ENCODE measurements at places on chromosomes 2 and 18. TPM values are rescaled to one million over a fixed set of nuclear protein-coding genes. Genes with fewer than 3 reads are reported as not detected.
A peak's percentile ranks its signal among the peaks of the same experiment; 100 is the strongest.

The SPR gene
- 13.0 TPM for total RNA-seq

The C2orf80 gene
- total RNA-seq: 0.39 TPM

The RSAD2 gene
- not detected for total RNA-seq

The TUBB8B gene
- total RNA-seq: 1.2 TPM

The MERTK gene
- 7.3 TPM for total RNA-seq

The TUBA3E gene
- 0.18 TPM for total RNA-seq

The ZNF516 gene
- total RNA-seq: 50.1 TPM

- H3K27ac ChIP-seq: no peak overlapping the region
- H3K27me3 ChIP-seq: peaks cover 16% of the 10 kb centered on the region
- DNase-seq: peak; percentile 23
- no peaks in the 10 kb centered on the region for H3K36me3 ChIP-seq
- peaks cover 14% of the 10 kb centered on the region for H3K4me1 ChIP-seq
Observed at GRCh38 chr18:79507076-79507545, 111.4 kb downstream of the NFATC1 start.

DNA sequence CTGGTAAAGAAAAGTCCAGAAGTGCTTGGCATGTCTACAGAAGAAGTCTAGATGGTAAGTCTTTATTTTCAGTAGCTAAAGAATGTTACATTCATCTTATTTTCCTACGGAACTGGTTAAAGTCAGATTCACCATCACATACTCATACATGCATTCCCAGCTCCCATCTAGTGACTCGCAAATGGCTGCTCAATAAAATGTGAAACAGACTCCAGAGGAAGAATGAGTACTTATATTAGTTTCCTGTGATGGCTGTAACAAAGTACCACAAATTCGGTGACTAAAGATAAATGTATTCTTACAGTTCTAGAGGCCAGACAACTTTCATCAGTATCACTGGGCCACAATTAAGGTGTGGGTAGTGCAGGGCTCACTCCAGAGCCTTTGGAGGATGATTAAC lies 797.2 kb downstream of the SATB2 start:
- no peak for DNase-seq
- no peaks in the 10 kb centered on the region for H3K4me1 ChIP-seq
- no peak overlapping the region for H3K4me3 ChIP-seq
- H3K27ac ChIP-seq: no peak overlapping the region

- peaks cover 16% of the 10 kb centered on the region for H3K36me3 ChIP-seq
- H3K4me3 ChIP-seq: no peak overlapping the region
- H3K27ac ChIP-seq: no peak overlapping the region
- DNase-seq: no peak
- no peaks in the 10 kb centered on the region for H3K4me1 ChIP-seq
Observed at GRCh38 chr2:38866773-38867443, 8.8 kb downstream of the DHX57 start.

DNA sequence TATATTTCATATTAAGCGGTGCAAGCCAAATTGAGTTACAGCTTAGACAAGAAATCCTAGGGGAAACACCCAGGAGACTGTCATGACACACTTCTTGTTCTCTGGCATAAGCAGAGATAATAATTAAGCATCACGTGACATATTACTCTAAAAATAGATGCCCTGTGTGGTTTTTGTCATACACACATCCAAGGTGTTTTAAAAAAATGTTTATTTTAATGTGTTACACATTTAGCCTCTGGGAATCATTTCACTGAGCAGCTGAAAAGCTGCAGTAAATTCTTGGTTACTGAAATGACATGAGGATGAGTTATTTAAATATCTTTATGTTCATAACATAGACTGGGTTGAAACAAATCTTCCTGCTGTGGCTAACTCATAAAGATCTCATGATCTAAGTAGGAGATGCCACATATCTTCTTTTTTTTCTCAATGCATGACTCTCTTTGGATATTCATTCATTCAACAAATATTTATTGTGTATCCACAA lies 38.0 kb upstream of the ERMN start:
- H3K4me3 ChIP-seq: no peak overlapping the region
- no peaks in the 10 kb centered on the region for H3K27me3 ChIP-seq

DNA sequence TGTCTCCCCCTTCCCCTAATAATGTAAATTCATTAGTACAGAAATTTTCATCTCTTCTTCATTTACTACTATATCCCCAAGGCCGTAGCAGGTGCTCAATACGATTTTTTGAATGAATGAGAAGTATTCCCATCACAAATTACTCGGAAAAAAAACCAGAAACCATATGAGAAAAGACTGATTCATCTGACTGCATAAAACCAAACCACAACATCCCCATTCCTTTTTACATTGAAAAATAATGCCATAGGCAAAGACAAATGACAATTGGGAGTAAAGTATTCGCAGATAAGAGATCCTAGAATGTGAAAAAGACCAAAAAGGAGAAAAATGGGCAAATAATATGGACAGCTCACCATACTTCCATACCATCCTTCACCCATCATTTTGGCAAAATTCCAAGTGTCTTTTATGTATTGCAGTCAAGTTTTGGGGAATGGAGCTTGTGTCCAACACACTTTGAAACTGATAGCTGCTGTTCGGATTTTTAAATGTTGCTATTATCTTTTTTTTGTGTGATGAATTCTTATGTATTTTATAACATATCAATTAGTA lies 1.5 kb downstream of the ZC3H8 start:
- DNase-seq: no peak
- H3K4me1 ChIP-seq: peaks cover 8% of the 10 kb centered on the region

DNA sequence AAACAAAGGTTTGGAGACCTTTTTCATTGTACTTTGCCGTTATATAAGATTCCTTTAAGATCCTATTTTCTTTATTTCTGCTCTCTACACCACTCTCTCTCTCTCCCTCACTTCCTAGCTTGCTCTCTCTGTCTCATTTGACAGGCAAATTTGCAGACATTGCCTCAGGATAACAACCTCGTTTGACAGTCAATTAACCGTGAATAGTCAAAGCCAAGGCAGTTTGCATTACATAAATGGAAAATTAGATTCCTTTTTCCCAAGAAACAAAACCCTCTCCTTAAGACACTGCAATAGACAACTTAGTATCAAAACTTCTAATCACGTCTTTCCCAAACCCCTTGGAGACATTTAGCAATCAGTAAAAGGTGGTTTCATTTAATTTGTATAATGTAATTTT lies 7.4 kb downstream of the SKOR2 start:
- no peak overlapping the region for H3K4me3 ChIP-seq
- peaks cover 51% of the 10 kb centered on the region for H3K4me1 ChIP-seq
- H3K27ac ChIP-seq: no peak overlapping the region
- peaks cover 30% of the 10 kb centered on the region for H3K27me3 ChIP-seq
- peaks cover 6% of the 10 kb centered on the region for H3K36me3 ChIP-seq

DNA sequence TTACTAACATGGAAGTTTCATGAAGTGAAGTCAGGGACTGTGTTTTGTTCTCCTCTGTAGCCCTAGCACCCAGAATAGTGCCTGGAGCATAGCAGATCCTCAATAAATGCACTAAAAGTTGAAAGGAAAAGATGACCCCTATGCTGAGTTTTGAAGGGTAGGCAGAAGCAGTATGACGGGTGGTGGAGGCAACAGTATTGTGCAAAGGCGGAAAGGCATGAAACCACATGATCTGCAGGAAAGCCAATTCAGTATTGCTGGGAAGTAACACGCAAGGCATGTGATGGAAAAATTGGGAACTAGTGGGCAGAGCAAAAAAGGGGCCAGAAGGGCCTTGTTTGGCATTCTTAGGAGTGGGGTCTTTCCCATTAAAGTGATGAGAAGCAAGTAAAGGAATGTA lies 23.1 kb downstream of the DTNB start:
- H3K27ac ChIP-seq: peak overlapping the region; percentile 10
- no peaks in the 10 kb centered on the region for H3K27me3 ChIP-seq
- peaks cover 7% of the 10 kb centered on the region for H3K36me3 ChIP-seq
- no peak for DNase-seq
- H3K4me1 ChIP-seq: no peaks in the 10 kb centered on the region
- no peak overlapping the region for H3K4me3 ChIP-seq

DNA sequence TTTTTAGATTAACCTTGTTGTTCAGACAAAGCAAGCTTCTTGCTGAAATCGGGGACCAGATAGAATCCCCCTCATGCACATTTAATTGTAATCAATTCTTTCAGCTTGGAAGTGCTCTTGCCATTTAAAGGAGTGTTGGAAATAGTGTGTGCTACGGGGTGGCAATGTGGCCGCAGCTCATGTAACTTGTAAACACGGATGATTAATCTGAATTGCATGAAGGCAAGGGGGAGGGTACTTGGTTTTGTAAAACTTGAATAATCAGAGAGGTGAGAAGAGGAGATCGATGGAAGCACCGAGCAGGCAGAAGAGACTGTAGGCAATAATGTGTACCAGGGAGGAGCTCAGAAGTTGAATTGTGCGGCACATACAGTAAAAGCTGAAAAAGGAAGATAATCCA lies 273.5 kb downstream of the PTGR3 start:
- no peaks in the 10 kb centered on the region for H3K36me3 ChIP-seq
- no peak overlapping the region for H3K4me3 ChIP-seq
- peaks cover 19% of the 10 kb centered on the region for H3K4me1 ChIP-seq
- H3K27me3 ChIP-seq: no peaks in the 10 kb centered on the region
- peak overlapping the region; percentile 20 for H3K27ac ChIP-seq
- no peak for DNase-seq

- H3K36me3 ChIP-seq: no peaks in the 10 kb centered on the region
- no peak for DNase-seq
- no peak overlapping the region for H3K4me3 ChIP-seq
- H3K27me3 ChIP-seq: no peaks in the 10 kb centered on the region
- no peak overlapping the region for H3K27ac ChIP-seq
Observed at GRCh38 chr2:16266571-16266970, 326.2 kb downstream of the MYCN start.

GRCh38 chr2:156329927-156330726 lies 2.4 kb downstream of the NR4A2 start:
- no peak for DNase-seq
- H3K36me3 ChIP-seq: no peaks in the 10 kb centered on the region
- H3K4me1 ChIP-seq: peaks cover 71% of the 10 kb centered on the region
- H3K27ac ChIP-seq: no peak overlapping the region

DNA sequence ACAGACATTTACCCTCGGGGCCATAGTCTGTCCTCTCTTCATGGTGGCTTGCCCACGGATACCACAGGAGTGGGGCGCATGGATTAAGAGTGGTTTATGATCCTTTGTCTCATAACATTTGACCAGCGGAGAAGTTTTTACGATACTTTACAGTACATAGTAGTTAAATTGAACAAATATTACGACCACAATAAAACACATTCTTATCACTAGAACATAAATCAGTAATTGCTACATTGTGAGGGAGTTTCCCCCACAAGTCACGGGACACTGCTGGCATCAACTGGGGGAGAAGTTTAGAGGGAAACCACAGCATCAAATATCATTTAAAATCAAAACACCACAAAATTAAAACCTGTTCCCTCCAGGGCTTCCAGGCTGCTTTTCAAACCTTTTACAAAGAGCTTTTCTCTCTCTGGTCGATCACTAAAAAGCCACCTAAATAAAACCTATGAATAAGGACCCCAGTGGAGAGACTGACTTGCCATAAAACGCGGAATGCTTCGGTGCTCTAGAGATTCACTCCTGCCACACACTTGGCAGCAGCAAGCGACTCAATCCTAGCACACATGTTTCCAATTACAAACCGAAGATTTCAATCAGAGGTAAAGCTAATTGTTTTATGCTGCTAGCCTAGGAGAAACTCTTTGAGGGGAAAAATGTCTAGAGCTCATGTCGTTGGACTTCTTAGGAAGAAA lies 173.7 kb upstream of the HNRNPA3 start:
- DNase-seq: no peak
- H3K4me3 ChIP-seq: no peak overlapping the region
- 0 out of 2 replicates have a peak, but pooled peaks cover 2% of the 10 kb centered on the region for H3K4me1 ChIP-seq
- no peak overlapping the region for H3K27ac ChIP-seq

DNA sequence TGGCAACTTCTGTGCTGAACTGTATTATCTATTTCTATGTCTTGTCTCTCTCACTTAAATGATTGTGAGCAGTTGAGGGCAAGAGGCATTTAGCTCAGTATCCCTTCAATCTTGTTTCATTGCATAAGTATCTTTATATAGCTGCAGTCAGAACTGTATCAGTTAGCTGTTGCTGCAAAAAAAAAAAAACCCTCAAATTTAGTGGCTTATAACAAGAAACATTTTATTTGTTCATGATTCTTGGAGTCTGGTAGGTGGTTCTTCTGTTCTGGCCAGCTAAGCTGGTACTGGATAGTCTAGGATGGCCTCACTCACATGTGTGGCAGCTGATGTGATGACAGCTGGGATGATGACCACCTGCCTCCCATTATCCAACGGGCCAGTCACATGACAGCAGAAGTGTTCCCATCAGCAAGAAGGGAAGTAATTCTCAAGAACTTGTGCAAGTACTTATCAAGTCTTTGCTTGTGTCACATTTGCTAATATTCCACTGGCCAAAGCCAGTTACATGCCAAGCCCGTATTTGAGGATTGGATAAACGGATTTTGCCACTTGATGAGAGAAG lies 67.8 kb downstream of the SLC4A3 start:
- peaks cover 31% of the 10 kb centered on the region for H3K4me1 ChIP-seq
- no peak overlapping the region for H3K27ac ChIP-seq
- no peak for DNase-seq
- no peak overlapping the region for H3K4me3 ChIP-seq
- no peaks in the 10 kb centered on the region for H3K36me3 ChIP-seq

DNA sequence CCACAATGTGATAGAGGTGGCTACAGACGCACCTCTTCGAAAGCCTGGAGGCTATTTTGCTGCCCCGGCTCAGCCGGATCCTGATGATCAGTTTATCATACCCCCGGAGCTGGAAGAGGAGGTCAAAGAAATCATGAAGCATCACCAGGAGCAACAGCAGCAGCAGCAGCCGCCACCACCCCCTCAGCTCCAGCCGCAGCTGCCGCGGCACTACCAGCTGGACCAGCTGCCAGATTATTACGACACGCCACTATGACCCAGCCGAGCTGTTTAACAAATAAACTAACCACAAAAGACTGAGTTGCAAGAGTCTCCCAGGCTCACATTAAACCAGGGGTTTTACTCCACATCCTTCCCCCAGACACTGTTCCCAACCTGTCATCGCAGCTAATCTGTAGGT lies 263.8 kb downstream of the PHLPP1 start:
- H3K27ac ChIP-seq: no peak overlapping the region
- H3K27me3 ChIP-seq: no peaks in the 10 kb centered on the region
- H3K4me1 ChIP-seq: peaks cover 12% of the 10 kb centered on the region
- no peak for DNase-seq
- peaks cover 50% of the 10 kb centered on the region for H3K36me3 ChIP-seq

- no peak overlapping the region for H3K4me3 ChIP-seq
- H3K4me1 ChIP-seq: no peaks in the 10 kb centered on the region
- H3K36me3 ChIP-seq: no peaks in the 10 kb centered on the region
- DNase-seq: no peak
Observed at GRCh38 chr2:53608293-53608692, 159.3 kb upstream of the CHAC2 start.

DNA sequence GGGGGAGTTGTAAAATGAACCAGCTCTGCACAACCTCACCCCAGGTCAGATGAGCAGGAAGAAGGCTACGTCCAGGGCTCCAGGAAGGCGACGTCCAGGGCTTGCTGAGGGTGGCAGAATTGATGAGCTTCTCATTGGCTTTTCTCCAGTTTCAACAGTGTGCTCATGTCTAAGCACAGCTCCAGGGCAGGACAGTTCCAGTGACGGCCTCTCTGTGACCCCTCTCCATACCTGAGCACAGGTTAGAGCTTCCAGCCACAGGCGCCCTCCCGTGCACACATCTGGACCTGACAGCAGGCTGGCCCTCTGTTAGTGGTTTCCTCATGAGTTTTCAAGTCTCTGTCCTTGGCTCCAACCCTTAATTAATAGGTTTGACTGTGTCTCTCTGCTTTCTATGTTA lies 327.6 kb downstream of the ZNF516 start:
- no peaks in the 10 kb centered on the region for H3K36me3 ChIP-seq
- no peak overlapping the region for H3K4me3 ChIP-seq
- H3K4me1 ChIP-seq: no peaks in the 10 kb centered on the region
- no peaks in the 10 kb centered on the region for H3K27me3 ChIP-seq

GRCh38 chr2:15714609-15715008 lies 122.9 kb downstream of the DDX1 start:
- no peak overlapping the region for H3K4me3 ChIP-seq
- H3K36me3 ChIP-seq: no peaks in the 10 kb centered on the region
- no peak for DNase-seq
- H3K27ac ChIP-seq: no peak overlapping the region

Measured in WTC11 (cell line).